HFFc6 (cell line): ENCODE measurements at places on chromosomes 5 and 9. TPM values are rescaled to one million over a fixed set of nuclear protein-coding genes. Genes with fewer than 3 reads are reported as not detected.

Gene CDKN2A
- total RNA-seq, result 53.9 to 124 TPM (median 77.9 TPM) in 3 replicates

Gene SPINK6
- not detected in 3 replicates for total RNA-seq

- DNase-seq, result peak; percentile 15
Observed at GRCh38 chr5:174317256-174317894, 271.9 kb downstream of the NSG2 start.

- peak; percentile 12 for DNase-seq
Observed at GRCh38 chr9:137305060-137305797, 3.2 kb upstream of the NRARP start.

- no peak for DNase-seq
Observed at GRCh38 chr5:38347896-38348295, 89.5 kb downstream of the EGFLAM start.

DNA sequence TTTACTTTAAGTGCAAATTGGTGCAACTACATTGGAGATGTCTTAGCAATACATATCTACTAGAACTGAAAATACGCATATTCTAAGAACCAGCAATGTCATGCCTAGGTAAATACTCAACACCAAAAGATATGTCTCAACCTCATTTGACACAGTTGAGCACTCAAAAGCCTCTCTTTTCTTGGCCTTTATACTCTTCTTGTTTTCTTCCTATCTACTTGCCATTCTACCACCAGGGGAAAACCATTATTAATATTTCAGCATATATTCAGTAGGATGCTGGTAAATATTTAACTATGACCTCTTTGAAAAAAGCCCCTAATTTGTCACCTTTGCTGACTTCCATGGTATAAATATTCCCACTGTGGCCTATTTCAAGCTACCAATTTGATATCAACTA is 443.8 kb downstream of the LRRC70 start:
- no peak for DNase-seq

DNA sequence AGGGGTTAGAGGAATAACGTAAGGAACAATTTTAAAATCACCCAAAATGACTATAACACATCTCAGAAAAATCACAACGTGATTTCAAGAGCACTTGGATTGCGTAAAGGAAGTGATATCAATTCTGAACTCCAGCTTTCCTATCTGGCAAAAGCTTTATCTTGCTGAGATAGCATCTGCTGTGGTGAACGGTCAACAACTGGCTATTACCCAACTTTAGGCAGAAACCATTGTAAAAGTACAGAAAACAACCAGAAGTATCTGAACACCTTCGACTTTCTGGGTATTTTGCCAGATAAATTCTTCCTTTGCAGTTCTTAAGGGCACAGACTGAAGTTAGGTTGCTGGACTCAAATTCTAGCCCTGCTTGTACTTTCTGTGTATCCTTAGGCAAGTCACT is 9.2 kb downstream of the ABLIM3 start:
- DNase-seq, result no peak

DNA sequence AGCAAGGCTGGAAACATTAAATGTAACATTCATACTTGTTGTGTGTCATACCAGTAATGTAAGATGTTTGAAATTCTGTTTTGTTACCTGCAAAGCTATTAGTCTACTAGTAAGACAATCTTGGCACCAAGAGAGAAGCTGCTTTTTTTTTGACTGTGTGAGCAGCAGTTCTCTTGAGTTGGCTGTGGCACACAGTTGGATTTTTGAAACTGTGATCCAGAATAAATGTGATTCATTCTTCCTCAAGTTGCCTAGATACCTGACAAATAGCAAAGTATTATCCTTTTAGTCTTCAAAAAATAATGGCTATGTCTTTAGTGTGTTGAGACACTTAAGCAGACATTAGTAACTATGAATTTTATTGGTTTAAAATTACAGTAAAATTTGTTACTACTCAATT is 57.2 kb upstream of the HAPLN1 start:
- no peak for DNase-seq

- no peak for DNase-seq
Observed at GRCh38 chr5:110853267-110853666, 114.5 kb downstream of the SLC25A46 start.

Gene IDNK
- total RNA-seq, result 4.6 to 9.1 TPM (median 5.1 TPM) in 3 replicates

- DNase-seq, result no peak
Observed at GRCh38 chr5:88807327-88807726, 75.7 kb downstream of the MEF2C start.

Gene TMEM174
- total RNA-seq, result not detected in 3 replicates

GRCh38 chr9:82939451-82939850 is 123.5 kb downstream of the RASEF start:
- no peak for DNase-seq

Gene SLC6A3
- total RNA-seq, result not detected in 3 replicates

DNA sequence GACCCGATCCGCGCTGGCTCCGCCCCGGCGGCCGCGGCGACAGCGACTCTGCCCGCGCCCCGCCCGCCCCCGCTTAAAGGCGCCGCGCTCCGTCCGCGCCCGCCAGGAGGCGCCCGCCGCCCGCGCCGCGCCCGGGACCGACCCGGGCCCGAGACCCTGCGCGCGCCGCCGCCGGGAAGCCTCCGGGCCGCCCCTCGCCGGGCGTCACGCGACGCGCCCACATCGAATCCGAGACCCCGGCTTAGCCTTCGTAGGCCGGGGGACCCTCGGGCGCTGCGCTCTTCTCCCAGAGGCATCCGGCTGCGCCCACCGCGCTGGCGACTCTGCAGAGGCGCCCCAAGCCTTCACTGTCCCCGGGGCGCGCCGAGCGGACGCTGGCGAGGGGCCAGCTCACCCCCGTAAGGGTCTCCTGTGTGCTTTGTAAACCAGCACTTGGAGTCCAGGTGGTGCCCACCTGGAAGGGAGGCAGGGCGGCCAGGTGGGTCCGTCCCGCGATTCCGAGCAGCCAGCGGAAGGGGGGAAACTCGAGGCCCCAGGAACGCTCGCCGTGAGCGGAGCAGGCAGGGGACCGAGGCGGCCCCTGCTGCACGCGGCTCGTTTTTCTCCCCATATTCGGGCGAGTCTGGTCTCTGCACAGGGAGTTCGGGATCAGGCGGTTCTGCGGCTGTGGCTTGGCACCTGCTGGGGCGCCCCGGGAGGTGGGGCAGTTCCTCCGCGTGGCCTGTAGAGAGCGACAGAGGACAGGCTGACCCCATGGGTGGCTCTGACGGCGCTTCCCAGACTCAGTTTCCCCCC is 423 bp upstream of the ABCA2 start:
- peak; percentile 26 for DNase-seq

GRCh38 chr9:130570208-130570607 is 9.2 kb upstream of the FUBP3 start:
- peak; percentile 22 for DNase-seq

DNA sequence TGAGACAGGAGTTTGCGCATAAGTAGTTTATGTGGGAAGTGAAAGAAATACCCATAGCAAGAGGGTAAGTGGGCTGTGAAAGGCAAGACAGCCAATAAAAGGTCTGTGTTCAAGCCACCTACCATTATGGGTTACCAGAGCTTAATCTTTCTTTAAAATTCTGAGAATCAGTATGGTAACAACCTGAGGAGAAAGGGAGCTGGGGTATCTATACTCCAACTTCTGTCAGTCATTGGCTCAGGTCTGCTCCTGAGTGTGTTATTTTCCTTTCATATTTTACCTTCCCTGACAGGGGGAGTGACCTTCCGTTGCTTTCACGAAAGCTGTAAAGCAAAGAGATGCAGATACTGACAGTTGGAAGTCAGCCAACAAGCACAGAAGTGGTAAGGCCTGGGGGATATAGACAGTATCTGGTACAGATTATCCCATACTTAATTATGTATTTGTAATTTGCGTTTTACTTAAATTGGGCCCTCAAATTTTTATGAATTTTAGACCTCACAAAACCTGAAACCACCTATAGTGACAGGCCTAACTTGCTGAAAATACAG is 233.4 kb downstream of the RAB3C start:
- DNase-seq, result no peak

GRCh38 chr5:145467446-145467845 is 367.7 kb downstream of the PRELID2 start:
- no peak for DNase-seq

- no peak for DNase-seq
Observed at GRCh38 chr5:158957196-158957595, 142.5 kb downstream of the EBF1 start.

DNA sequence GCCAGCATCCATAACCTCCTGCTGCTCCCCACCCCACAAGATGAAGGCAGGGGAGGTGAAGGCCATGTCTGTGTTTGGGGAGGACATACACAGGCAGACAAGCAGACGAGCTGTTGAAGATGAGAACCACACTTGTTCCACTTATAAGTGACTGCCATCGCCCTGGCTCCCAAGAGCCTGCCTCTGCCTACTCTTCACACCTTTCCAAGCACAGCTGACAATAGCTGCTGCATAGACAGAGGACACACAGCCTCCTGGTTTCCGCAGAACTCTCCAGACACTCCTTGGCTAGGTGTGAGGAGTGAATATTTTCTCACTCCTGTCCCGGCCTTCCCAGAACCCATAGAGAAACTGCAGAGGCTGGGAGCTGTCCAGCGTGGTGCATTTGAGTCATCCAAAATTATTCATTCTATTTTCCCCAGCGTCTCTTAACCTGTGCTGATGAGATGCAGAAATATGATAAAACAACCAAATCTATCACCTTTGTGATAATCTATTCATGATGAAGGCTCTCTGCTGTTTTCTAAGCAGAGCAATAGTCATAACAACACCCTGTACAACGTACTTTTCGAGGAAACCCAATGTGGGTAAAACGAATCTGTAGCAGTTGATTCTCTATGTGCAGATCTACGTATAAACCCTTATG is 24.7 kb downstream of the KLF9 start:
- peak; percentile 28 for DNase-seq

Gene UCK1
- total RNA-seq, result 17.9 to 20.6 TPM (median 19.3 TPM) in 3 replicates

DNA sequence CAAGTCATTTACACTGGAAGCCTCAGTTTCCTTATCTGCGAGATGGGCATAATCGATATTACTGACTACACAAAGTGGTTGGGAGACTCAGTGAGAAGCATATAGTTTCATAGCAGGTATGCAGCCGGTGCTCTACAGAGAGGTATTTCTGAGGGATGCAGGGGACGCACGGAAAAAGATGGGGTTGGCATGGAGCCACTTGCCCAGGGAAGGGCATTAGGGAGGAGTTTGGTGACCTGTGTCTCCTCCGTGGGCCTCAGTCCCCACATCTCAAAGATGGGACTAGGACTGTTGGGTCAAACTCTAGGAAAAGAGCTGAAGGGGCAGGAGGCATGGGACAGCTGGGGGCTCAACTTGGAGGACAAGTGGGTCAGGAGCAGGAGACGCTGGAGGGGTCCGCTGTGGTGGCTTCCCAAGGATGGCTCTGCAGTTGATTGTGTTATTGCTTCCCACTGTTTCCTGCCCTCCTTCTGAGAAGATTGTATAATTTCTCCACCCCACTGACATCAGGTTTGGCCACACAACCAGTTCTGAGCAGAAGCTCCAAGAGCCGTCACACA is 158.6 kb upstream of the ALDH1B1 start:
- no peak for DNase-seq

Gene CLTA
- 253 and 259 TPM in 2 replicates for total RNA-seq

- peak; percentile 22 for DNase-seq
Observed at GRCh38 chr9:73219985-73220626, 68.4 kb downstream of the ANXA1 start.

- no peak for DNase-seq
Observed at GRCh38 chr5:74192606-74193299, 447.8 kb downstream of the ENC1 start.

Gene SIT1
- not detected in 2 replicates for total RNA-seq

Gene CYSRT1
- 0.32 to 1.2 TPM (median 0.71 TPM) in 3 replicates for total RNA-seq

GRCh38 chr9:130497139-130497538 is 52.4 kb downstream of the ASS1 start:
- no peak for DNase-seq

DNA sequence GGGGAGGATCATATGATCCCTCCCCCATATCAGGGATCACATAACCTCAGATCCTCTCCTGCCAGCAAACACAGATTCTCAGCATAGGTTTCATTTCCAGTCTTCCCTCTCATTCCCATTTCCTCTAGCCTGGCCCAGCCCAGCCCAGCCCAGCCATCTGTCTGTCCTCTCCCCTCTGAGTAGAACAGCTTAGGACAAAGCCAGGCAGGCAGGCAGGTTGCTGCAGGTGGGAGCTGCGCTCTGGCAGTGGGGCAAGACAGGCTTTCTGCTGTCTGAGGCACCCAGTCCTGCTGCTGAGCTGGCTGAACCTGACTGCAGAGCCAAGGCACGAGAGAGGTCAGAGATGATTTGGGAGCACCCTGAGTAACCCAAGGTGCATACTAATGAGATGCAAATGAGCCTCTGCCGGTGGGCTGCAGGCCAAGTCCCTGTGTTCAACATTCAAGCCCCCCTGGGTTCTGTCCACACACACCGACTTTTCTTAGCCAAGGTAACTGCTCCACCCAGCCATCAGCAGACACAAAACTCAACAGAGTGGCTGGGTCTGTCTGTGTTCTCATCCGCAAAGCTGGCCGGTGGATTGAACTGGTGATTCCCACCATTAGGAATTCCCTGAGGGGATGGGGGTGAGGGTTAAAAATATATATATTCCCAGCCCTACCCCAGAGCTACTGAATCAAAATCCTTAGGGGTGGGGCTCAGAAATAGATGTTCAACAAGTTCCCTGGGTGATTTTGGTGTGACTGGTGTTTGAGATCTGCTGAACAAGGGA is 9.1 kb downstream of the FAT2 start:
- DNase-seq, result no peak

- DNase-seq, result no peak
Observed at GRCh38 chr5:58244819-58245475, 214.9 kb downstream of the PLK2 start.

- no peak for DNase-seq
Observed at GRCh38 chr5:124584991-124585715, 161.3 kb downstream of the ZNF608 start.
